DMS79 treated with DMSO at 0.1 percent for 48 hours (cell line): ENCODE measurements at places on chromosomes 6 and 20.

DNA sequence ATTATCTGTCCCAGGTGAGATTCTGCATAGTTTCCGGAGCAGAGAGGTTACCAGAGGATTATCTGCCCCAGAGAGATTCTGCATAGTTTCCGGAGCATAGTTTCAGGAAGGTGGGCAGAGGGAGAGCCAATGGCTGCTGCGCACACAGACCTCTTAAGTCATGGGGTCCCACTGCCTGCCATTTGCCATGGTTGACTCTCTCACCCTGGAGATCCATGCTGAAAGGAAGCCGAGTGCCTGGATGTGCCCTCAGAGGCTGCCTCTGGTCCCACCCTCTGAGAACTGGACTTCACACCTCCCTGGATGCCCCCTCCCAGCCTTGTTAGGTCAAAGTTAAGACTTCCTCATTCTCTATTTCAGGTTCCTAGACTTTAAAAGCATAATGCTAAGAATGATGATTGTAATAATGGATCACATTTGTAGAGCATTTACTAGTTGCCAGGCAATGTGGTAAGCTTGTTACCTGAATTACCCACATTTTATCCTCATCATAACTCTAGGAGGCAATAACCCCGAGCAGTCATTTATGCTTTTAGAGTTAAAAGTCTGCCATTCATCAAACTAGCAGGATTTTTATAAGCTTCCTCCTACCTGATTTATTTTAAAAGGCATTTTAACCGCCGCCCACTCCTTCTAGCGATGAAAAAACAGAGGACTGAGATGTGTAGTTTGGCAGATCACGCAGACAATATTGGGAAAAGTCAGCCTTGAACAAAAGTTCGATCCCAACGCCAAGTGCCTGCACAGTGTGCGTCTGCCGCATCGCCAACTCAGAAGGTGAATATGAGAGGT is 11.9 kb downstream of the SERPINB9 start:
- no peak for DNase-seq

DNA sequence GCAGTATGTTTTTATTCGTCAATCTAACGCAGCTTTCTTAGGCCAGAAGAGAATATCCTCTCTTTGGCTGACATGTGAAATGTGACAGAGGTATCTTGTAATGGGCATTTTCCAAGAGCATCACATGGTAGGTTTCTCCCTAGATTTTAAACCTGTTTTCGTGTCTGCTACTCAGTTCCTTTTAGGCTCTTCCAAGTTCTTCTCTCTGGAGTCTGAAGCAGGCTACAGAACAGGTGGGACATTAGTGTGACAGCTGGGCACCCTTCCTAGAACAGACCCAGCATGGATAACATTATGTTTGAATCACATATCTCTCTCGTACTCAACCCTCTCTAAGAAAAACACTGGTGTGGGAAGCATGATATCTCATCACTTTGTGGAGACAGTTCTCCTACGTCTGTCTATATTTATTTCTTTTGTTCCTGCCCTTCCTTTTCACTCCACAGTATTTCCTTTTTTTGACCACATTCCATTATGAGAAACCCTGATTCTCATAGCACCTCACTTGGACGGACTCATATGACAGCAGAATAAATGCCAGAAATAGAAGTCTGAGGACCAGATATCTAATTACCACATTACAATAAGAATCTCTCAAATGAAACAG is 263.4 kb downstream of the NKAIN2 start:
- no peak for DNase-seq

GRCh38 chr20:63966944-63967322 is 2.8 kb downstream of the ZNF512B start:
- DNase-seq, result no peak

GRCh38 chr6:125188037-125188436 is 34.5 kb downstream of the TPD52L1 start:
- DNase-seq, result no peak

- no peak for DNase-seq
Observed at GRCh38 chr6:127566119-127566518, 10.9 kb upstream of the C6orf58 start.

DNA sequence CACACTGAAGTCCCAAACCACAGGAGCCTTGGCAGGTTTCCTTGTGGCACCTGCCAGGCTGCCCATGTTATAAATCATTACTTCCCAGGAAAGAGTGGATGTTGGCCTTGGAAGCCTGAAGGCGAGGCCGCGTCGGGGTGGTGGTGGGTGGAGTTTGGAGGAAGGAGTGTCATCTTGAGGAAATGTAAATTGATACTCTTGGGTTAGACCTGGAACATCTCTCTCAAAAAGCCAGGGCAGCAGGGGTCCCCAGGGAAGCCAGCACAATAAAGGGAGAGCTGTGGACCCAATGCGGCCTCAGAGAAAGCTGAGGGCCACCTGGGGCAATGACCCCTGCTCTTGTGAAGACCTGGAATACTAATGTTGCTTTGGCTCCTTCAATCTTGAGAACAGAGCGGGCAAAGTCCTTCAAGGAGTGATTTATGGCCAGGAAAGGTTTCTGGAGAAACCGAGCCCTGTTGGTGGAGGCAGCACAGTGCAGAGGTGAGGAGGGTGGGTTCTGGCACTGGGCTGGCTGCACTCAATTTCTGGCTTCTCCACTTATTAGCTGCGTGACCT is 26.3 kb upstream of the TRAF3IP2 start:
- DNase-seq, result peak; percentile 84

DNA sequence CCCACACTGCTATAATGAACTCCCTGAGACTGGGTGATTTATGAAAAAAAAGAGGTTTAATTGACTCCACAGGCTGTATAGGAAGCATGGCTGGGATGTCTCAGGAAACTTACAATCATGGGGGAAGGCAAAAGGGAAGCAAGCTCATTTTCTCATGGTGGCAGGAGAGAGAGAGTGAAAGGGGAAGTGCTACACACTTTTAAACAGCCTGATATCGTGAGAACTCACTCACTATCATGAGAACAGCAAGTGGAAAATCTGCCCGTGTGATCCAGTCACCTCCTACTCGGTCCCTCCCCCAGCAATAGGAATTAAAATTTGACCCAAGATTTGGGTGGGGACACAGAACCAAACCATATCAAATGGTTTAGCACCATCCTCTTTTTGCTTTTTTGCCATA is 116.6 kb upstream of the CEP162 start:
- DNase-seq, result no peak

DNA sequence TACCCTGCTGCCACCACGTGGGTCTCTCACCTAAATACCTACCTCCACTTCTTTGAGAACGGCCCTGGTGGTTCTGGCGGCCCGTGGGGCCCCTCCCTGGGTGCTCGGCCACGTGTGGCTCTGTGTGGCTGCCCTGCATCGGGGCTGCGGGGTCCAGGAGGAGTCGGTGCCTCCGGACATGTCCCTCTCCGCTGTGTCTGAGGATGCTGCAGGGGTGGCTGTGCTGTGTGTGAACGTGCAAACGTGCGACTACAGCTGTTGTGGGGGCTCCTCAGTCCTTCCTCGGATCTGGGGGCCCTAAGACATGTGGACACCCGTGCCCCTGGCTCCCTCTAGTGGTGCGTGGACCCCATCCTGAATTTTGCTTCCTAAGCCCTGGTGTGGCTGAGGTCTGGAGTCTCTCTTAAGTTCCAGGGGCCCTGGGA is 691.8 kb downstream of the QKI start:
- DNase-seq, result no peak

DNA sequence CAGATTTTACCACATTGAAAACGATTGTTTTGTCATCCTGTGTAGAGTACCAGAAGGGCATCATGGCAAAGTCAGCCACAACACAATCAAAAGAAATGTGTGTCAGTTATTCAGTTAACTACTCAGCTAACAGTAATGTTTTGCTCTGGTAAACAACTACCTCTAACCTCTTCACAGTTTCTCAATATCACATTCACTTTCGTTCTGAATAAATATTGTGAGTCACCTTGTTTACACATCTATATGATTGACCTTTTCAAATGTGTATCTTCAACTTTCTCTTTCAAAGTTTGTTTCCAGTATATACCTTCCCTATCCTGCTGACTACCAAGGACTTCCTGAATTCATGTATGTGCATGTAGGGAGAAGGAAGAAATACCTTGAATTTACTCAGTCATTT is 216.6 kb upstream of the UFL1 start:
- no peak for DNase-seq

DNA sequence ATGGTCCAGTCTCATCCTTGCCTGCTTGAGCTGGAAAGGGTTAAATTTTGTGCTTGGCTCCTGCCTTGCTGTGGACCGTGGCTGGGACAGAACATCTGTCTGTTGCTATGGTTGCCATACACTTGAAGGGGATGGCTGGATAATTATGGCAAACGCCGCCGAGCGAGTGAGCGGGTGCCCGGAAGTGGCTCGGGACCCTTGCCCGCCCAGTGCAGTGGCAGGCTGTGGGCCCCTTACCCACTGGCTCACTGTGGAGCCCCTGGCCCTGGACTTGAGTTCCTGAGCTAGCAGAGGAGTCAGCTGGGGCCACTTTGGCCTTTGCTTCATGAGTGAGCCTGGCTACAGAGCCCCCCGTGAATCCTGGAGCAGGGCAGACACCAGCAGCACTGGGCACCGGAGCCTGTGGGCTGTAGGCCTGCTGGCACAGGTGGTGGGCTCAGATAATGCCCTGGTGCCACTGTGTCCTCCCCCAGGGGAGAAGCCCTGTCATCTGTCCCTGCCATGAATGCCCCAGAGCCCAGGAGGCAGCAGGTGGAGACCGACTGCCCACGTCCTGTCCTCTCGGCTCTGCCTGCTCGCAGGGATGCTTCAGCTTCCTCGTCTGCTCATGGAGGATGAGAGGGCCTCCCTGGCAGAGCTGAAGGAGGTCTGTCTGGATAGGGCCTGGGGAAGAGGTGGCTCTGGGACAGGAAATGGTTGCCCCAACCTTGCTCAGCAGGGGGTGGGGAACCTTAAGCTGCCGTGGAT is 25.5 kb upstream of the NOL4L start:
- peak; percentile 90 for DNase-seq

GRCh38 chr6:132087391-132087790 is 136.2 kb upstream of the CCN2 start:
- DNase-seq, result no peak

DNA sequence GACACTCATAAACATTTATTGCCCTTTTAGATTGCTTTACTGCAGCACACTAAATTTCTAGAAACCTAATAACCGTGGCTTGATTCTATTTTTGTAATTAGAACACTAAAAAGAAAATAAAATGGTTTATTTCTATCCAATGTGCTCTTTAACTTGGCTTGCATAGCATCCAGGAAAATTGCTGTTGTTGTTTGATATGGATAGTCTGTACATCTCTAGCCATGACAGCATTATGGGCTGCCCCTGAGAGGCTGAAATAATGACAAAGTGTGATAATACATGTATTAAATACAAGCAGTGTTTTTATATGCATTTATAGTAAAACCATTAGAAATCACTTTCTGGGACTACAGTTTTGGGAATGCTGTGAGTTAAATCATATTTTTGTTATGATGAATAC is 472.5 kb downstream of the EPM2A start:
- DNase-seq, result no peak

DNA sequence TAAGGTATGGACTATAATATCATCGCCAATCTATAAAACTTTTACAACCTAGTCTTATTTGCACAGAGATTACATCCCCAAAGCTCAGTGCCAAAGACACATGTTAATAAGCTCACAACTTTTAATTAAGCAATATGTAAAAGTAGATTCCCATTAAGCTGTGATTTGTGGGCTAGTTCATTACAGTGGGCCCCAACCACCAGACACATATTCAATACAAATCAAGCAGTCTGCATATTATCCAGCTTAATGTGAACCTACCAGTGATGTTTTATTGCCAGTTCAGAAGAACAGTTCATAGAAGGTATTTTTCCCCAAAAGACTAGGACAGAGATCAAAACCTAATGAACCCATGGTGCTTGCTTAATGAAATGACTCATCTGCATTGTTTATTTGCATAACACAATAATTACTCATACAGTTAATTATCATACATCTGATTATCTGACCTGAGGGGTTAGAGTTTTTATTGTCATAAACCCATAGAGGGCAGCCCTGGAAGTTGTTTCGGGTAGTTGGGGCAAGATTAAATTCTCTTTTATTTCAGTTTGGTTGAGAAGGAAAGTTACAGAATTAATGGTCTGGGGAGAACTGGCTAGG is 831.0 kb downstream of the TFAP2A start:
- no peak for DNase-seq

GRCh38 chr20:11437611-11438380 is 479.9 kb upstream of the BTBD3 start:
- DNase-seq, result no peak

DNA sequence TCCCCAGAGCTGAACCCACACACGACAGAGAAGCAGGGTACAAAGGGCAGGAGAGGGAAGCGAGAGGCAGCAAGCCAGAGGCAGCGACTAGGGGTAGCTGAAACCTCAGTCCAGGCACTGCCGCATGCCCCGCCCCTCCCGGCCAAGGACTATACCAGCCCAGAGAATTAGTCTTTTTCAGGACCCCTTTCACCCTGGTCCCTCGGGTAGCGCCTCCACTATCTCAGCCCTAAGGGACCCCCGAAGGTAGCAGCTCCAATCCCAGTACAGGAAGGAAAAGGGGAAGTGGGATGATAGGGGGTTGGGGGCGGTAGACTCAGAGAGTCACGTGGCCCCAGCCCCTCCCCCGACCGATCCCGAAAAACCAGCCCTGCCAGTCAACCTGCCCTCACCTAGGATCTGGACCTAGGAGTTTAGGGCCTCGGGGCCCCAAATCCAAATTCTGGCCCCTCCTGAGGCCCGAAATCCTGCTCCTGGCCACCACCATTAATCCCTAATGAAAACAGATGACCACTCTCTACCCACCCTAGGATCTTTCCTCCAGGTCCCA is 1.3 kb downstream of the RGL2 start:
- no peak for DNase-seq

GRCh38 chr6:24394061-24394779 is 8.5 kb upstream of the MRS2 start:
- DNase-seq, result no peak

DNA sequence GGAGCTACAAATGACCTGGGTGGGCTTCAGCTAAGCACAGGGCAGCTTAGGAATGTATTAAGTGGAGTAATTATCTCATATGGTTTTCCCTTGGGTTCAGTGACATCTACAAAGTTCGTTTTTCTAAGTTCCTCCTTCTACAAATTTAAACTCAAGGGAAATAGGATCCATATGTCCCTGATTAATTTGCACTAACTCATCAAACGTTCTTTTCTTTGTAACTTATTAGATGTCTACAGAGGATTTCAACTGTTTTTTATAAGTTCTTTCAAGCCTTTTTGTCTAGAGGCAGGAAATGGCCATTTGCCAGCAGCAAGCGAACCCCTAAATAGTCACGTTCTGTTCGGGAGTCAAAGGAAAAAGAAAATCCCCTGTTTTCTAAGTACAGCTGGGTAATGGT is 1060.3 kb downstream of the KIF16B start:
- no peak for DNase-seq

- peak; percentile 48 for DNase-seq
Observed at GRCh38 chr6:90610301-90610750, 23.5 kb upstream of the MAP3K7 start.

- DNase-seq, result no peak
Observed at GRCh38 chr20:44543358-44543757, 21.5 kb upstream of the SERINC3 start.
